ENCODE measurements at places on chromosomes 7 and 10. TPM values are rescaled to one million over a fixed set of nuclear protein-coding genes. Genes with fewer than 3 reads are reported as not detected.

DNA sequence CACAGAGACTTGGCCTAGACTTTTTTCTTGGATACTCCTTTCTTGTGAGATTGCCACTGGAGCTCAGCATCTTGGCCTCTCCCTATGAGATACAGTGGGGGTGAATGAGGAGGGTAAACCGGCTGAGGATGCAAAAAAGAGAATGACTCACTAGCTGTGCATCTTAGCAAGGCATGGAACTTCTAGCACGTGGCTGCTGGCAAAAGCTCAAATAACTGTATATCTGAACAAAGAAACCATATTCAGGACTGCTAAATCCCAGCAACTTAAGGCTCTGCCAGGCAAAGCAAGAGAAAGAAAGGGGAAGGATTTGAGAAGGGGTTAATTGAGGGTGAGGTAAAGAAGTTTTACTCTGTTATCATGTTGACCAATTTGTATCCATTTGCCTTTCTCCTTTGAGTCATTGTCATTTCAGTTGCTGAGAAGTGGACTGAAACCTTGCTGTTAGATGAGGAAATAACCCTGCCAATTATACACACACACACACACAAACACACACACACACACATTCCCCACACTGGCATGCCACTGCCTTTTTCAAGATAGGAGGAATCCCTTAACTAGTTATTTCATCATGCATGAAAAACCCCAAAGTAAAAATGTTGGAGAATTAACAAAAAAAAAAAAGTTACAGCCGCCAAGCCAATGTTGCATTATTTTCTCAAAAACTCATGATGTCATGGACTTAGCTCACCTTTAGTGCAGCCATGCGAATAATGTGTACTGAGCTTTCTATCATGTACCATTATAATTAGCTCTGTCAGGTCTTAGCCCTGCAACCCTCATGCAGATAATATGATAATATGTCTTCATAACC lies 997.3 kb downstream of the LRMDA start:
- no peak overlapping the region for H3K4me3 ChIP-seq
- H3K4me1 ChIP-seq, result peaks cover 31% of the 10 kb centered on the region
- no peaks in the 10 kb centered on the region for H3K36me3 ChIP-seq
- DNase-seq, result no peak

- no peak for DNase-seq
- H3K4me1 ChIP-seq, result peaks cover 27% of the 10 kb centered on the region
- H3K27me3 ChIP-seq, result no peaks in the 10 kb centered on the region
These were observed 507 bp downstream of the SAR1A start for GRCh38 chr10:70169649-70170364.

The KIAA1217 gene
- total RNA-seq, result 10.5 TPM

The GATA3 gene
- total RNA-seq, result 0.39 TPM

The WDR86 gene
- total RNA-seq, result 29.8 TPM
